ENCODE measurements at places on chromosomes 16 and 17. TPM values are rescaled to one million over a fixed set of nuclear protein-coding genes. Genes with fewer than 3 reads are reported as not detected.
A peak's percentile ranks its signal among the peaks of the same experiment; 100 is the strongest.

- no peak for DNase-seq
- H3K4me3 ChIP-seq: no peak overlapping the region
- no peak overlapping the region for H3K27ac ChIP-seq
- H3K36me3 ChIP-seq: no peaks in the 10 kb centered on the region
- peaks cover 24% of the 10 kb centered on the region for H3K4me1 ChIP-seq
- peaks cover 92% of the 10 kb centered on the region for H3K27me3 ChIP-seq
These were observed 6.1 kb upstream of the LHX1 start for GRCh38 chr17:36931096-36931696.

MFAP4 gene
- 22.2 TPM for total RNA-seq

- peak overlapping the region; percentile 95 for H3K27ac ChIP-seq
- peak overlapping the region; percentile 72 for H3K4me3 ChIP-seq
- H3K36me3 ChIP-seq: peaks cover 4% of the 10 kb centered on the region
- H3K4me1 ChIP-seq: peaks cover 11% of the 10 kb centered on the region
- no peaks in the 10 kb centered on the region for H3K27me3 ChIP-seq
- DNase-seq: peak; percentile 84
These were observed 653 bp downstream of the SRRM2 start for GRCh38 chr16:2752850-2753732.

GRCh38 chr17:64519601-64520000 lies 12.8 kb downstream of the CEP95 start:
- no peak overlapping the region for H3K4me3 ChIP-seq
- no peaks in the 10 kb centered on the region for H3K4me1 ChIP-seq
- H3K36me3 ChIP-seq: peaks cover 4% of the 10 kb centered on the region
- no peak for DNase-seq

WWP2 gene
- total RNA-seq: 73.2 TPM

- no peaks in the 10 kb centered on the region for H3K36me3 ChIP-seq
- peaks cover 12% of the 10 kb centered on the region for H3K27me3 ChIP-seq
- H3K4me3 ChIP-seq: no peak overlapping the region
- no peak overlapping the region for H3K27ac ChIP-seq
- DNase-seq: no peak
- peaks cover 5% of the 10 kb centered on the region for H3K4me1 ChIP-seq
These were observed 8.3 kb upstream of the KIF18B start for GRCh38 chr17:44955674-44956425.

GRCh38 chr16:1076801-1077576 lies 4.4 kb downstream of the SSTR5 start:
- peaks cover 3% of the 10 kb centered on the region for H3K4me1 ChIP-seq
- no peak overlapping the region for H3K27ac ChIP-seq
- H3K27me3 ChIP-seq: peaks cover 35% of the 10 kb centered on the region
- H3K36me3 ChIP-seq: no peaks in the 10 kb centered on the region

- no peaks in the 10 kb centered on the region for H3K4me1 ChIP-seq
- H3K27me3 ChIP-seq: no peaks in the 10 kb centered on the region
- peak overlapping the region; percentile 68 for H3K4me3 ChIP-seq
- peak overlapping the region; percentile 53 for H3K27ac ChIP-seq
These were observed 792 bp downstream of the TMEM231 start for GRCh38 chr16:75555213-75555706.

CDR2L gene
- 4.1 TPM for total RNA-seq

DNA sequence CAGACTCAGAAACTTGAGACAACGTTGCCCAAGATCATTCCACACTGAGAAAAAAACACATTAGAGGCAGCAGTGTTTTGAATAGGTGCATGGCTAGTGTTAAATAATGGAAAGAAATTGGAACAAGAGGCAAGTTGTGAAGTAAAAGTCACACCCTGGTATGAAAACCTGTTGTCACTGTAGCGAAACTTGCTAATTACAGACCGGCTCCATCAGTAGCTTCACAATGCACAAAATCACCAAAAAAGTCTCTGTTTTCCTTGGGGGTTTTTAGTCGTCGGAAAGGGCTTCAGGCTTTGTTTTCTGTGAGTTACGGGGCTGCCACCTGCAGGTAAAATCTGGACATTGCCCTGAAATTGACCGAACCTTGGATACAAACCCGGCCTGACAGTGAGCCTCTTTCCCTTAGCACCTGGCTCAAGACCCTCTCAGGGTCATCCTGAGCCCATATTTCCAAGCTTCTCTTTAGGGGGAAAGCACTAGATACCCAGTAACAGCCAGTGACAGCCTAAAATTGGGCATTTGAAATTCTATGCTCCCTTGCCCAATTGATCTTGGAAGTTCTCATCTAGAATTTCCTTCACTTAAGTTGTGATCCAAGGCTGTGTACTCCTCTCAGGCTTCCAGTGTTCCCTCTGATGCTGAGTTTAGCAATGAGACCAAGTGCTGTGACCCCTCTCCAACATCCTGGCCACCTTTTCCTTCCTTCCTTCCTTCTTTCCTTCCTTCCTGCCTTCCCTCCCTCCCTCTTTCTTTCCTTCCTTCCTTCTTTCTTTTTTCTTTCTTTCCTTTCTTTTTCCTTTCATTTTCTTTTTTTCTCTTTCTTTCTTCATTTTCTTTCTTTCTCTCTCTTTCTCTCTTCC lies 7.2 kb upstream of the GRB2 start:
- H3K4me1 ChIP-seq: no peaks in the 10 kb centered on the region
- DNase-seq: peak; percentile 72
- no peak overlapping the region for H3K4me3 ChIP-seq
- H3K27me3 ChIP-seq: no peaks in the 10 kb centered on the region
- H3K27ac ChIP-seq: no peak overlapping the region
- no peaks in the 10 kb centered on the region for H3K36me3 ChIP-seq

- DNase-seq: no peak
- no peak overlapping the region for H3K27ac ChIP-seq
- H3K36me3 ChIP-seq: no peaks in the 10 kb centered on the region
These were observed 12.4 kb downstream of the IRF8 start for GRCh38 chr16:85911251-85911930.

GRCh38 chr17:82776454-82776853 lies 24.6 kb downstream of the TBCD start:
- no peak for DNase-seq
- no peak overlapping the region for H3K27ac ChIP-seq
- no peaks in the 10 kb centered on the region for H3K4me1 ChIP-seq
- no peaks in the 10 kb centered on the region for H3K27me3 ChIP-seq
- no peaks in the 10 kb centered on the region for H3K36me3 ChIP-seq

CACNG1 gene
- total RNA-seq: not detected

DNA sequence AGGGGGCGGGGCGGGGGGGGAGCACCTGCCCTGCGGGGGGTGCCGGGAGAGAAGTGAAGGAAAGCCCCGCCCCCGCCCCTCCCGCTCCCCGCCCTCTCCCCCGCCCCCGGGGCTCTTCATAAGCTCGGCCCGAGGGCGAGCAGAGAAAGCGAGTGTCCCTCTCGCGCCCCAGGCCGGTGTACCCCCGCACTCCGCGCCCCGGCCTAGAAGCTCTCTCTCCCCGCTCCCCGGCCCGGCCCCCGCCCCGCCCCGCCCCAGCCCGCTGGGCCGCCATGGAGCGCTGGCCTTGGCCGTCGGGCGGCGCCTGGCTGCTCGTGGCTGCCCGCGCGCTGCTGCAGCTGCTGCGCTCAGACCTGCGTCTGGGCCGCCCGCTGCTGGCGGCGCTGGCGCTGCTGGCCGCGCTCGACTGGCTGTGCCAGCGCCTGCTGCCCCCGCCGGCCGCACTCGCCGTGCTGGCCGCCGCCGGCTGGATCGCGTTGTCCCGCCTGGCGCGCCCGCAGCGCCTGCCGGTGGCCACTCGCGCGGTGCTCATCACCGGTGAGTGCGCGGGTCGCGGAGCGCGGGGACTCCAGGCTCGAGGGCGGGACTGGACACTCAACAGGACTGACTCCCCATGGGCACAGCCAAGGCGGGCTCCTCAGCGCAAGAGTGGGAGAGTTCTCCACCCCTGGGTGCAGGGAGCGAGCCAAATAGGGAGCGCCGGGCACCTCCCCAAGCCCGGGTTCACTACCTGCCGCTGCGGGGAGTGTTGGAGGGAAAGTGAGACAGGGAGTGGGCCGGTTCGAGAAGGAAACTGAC lies at the start of gene HSD11B2:
TSS of gene HSD11B2 (plus strand) at position 145 of the 798 bp plus-strand sequence. CDS start at position 273, 128 bp downstream.
- H3K4me3 ChIP-seq: peak within 1 kb of the TSS; percentile 52
- no peaks in the 10 kb centered on the region for H3K27me3 ChIP-seq
- H3K36me3 ChIP-seq: no peaks in the 10 kb centered on the region
- peaks cover 3% of the 10 kb centered on the region for H3K4me1 ChIP-seq

- H3K4me1 ChIP-seq: peaks cover 15% of the 10 kb centered on the region
- no peak overlapping the region for H3K27ac ChIP-seq
- H3K27me3 ChIP-seq: no peaks in the 10 kb centered on the region
- H3K4me3 ChIP-seq: no peak overlapping the region
- no peaks in the 10 kb centered on the region for H3K36me3 ChIP-seq
These were observed 313.0 kb downstream of the SOX9 start for GRCh38 chr17:72433797-72434196.

DNA sequence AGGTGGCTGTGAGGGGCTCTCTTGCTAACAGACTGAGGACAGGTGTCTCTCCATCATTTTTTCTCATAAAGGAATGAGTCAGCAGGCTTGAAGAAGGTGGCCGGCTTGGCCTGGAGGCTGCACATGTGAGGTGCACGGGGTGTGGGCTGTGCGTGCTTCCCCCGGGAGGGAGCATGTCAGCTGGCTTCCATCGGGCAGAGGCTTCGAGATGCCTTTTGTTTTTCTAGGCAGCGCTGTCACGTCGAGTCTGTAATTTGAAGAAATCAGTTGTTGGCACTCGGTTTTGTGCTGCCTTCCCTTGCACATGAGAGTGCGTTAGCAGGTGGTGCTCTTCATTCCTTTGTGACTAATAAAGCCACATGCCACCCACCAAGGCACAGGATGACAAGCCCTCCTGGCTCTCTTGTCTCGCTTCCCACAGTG lies 89.7 kb downstream of the NPIPB11 start:
- H3K4me3 ChIP-seq: no peak overlapping the region
- no peaks in the 10 kb centered on the region for H3K36me3 ChIP-seq
- no peaks in the 10 kb centered on the region for H3K27me3 ChIP-seq
- no peaks in the 10 kb centered on the region for H3K4me1 ChIP-seq
- H3K27ac ChIP-seq: no peak overlapping the region

KRT31 gene
- total RNA-seq: not detected

DNA sequence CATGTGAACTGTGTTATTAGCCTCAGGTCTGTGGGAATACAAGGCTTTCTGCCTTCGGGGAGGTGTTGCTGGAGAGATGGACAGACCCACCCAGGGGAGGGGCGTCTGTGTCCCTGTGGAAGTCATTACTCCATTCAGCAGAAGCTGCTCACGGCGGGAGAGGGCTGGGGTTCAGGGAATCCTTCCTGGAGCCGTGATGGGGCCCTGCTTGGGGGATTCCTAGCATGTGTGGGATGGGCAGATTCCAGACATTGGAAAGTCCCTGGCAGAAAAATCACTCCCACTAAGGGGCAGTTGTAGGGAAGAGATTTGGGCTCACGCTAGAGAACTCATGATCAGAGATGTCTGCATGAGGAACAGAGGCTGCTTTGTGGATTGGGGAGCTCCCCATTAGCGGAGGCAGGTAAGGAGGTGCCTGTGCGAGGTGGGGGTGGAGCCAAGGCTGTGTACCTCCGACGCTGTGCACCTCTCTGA lies 56.3 kb upstream of the IL34 start:
- no peak for DNase-seq
- H3K27me3 ChIP-seq: no peaks in the 10 kb centered on the region
- H3K4me3 ChIP-seq: no peak overlapping the region
- peak overlapping the region; percentile 2 for H3K27ac ChIP-seq
- no peaks in the 10 kb centered on the region for H3K4me1 ChIP-seq

DNA sequence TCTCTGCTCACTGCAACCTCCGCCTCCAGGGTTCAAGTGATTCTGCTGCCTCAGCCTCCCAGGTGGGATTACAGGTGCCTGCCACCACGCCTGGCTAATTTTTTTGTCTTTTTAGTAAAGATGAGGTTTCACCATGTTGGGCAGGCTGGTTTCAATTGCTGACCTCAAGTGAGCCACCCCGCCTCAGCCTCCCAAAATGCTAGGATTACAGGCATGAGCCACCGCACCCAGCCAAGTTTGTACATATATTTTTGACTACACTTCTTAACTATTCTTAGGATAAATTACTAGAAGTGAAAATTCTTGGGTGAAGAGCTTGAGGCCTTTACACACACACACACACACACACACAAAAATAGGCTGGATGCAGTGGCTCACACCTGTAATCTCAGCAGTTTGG lies 1.4 kb upstream of the ITGAM start:
- no peak for DNase-seq
- H3K27me3 ChIP-seq: no peaks in the 10 kb centered on the region
- no peaks in the 10 kb centered on the region for H3K36me3 ChIP-seq
- no peak overlapping the region for H3K27ac ChIP-seq
- H3K4me3 ChIP-seq: no peak overlapping the region

DNA sequence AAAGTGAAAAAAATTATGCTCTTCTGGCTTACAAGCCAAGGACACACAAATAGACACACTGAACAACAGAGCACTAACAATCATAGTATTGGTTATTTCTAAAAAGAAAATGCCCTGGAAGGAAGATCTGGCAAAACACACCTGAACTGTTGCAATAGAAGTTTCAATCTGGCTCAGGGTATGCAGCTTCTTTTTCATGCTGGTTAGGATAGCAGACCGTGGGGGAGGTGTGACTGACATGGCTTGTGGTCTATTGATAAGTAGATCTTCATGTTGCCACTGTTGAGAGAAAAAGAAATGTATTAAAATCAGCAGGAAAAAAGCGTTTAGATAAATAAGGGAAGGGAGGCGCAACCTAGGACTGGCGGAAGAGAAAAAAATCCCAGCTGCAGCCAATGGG lies 26.5 kb upstream of the ARL6IP1 start:
- H3K4me1 ChIP-seq: no peaks in the 10 kb centered on the region
- DNase-seq: no peak
- peaks cover 29% of the 10 kb centered on the region for H3K36me3 ChIP-seq
- H3K27ac ChIP-seq: no peak overlapping the region
- no peaks in the 10 kb centered on the region for H3K27me3 ChIP-seq

DNA sequence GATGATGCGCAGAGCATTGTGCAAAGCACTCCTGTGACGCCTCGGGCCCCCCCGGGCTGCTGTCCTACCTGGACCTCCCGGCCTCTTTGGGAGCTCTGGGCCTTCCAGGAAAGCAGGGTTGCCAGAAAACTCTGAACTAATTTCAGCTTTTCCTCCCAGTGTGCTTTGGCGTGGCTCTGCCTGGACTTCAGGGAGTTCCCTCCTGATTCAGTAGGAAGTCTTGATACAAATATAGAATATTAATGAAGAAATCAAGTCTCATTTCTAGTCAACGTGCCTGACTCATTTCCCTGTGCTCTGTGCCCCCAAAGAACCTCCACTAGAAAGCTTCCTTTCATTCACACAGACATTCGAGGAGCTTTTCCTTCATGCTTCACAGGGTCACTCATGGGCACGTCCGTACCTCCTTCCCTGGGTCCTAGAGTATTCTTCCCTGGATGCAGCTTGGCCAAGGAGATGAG lies 84.0 kb upstream of the NOL11 start:
- no peaks in the 10 kb centered on the region for H3K4me1 ChIP-seq
- no peak overlapping the region for H3K27ac ChIP-seq
- no peaks in the 10 kb centered on the region for H3K27me3 ChIP-seq
- DNase-seq: no peak
- no peaks in the 10 kb centered on the region for H3K36me3 ChIP-seq

CTDNEP1 gene
- total RNA-seq: 145 TPM

CLDN9 gene
- total RNA-seq: 0.67 TPM

All from colonic mucosa (tissue), 4 donors.